Pons (tissue), 1 donor: ENCODE measurements at places on chromosomes 1 and 21.

DNA sequence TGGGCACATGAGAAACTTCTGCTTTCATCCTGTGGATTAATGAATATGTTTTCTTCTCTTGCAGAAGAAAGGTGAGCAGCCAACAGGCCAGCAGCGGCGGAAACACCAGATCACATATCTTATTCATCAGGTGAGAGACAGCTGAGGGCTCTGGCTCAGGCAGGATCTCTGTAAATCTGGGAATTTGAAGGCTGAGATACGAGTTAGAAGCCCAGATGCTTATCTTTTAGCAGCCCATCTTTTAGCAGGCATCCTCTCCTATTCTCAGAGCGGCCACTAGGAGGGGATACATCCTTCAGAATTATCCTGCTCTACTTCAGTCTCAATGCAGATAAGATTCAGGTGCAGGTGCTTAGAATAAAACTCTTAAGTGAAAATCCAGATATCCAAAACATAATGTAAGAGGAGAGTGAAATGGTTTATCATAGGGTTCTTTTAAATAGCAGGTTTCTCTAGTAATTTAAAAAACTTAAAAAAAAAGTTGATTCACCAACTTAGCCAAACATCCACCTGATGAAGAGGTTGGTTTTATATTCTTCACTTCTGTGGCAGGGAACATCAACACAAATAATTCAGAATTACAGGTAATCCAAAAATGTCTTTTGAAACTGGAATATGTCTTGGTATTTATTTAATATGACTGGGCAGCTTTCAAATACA lies 19.3 kb downstream of the SH2D2A start:
- peak; percentile 81 for DNase-seq

GRCh38 chr1:15028102-15028501 lies 125.4 kb upstream of the TMEM51 start:
- DNase-seq = peak; percentile 75

DNA sequence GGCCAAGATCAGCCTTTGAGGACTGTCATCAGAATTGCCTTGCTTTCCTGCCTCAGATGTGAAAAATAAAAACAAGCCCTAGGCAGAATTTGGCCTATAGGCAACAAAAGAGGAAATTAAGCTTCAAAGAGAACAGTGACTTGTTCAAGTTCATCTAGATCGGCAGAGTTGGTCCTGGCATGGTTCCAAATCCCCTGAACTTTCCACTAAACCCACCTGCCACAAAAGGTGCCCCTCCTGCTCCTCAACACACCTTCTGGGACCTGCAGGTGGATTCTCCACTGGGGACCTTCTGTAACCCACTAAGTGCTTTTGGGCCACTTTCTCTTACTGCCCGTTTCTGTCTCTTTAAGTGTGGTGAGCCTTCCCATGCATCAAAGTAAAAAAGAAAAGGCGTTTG lies 42.5 kb upstream of the LRRN2 start:
- no peak for DNase-seq

DNA sequence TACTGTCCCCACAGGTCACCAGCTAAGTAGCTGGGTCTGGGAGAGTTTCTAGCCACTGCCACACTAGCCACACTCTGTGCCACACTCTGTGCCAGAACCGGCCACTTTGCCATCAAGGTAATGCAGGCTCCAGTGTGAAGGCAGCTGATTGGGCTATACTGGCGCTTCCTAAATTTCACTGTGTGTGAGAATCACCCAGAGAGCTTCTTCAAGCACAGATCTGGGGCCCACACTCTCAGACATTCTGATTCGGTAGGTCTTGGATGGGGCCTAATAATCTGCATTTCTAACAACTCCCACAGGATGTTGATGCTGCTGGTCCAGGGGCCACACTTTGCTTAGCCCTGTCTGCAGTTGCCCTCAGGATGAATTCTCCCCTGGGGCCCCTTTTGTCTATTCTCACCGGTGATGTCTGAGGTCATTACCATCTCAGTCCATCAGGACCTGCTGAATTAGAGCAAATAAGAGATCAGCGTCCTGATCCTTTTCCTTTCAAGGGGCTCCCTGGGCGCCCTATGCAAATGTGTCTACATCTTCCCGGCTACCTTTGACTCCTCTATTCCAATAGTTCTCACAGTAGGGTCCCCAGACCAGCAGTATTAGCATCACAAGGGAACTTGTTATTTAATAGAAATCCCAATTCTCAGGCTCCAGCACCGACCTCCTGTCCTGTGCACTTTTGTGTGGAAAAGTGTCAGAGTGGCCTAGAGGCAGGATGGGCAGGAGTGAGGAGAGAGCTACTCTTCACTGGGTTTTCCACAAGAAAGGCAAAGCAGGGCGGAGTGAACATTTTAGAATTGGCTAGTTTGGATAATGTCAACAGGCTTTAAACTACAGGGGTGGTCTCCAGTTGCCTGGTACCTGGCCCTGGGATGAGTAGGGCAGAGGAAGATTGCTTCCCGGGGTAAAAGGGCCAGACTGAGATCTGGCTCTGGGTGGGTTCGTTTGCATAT lies 24.7 kb upstream of the LRRN2 start:
- no peak for DNase-seq

GRCh38 chr1:60861961-60862567 lies 220.3 kb upstream of the NFIA start:
- no peak for DNase-seq

DNA sequence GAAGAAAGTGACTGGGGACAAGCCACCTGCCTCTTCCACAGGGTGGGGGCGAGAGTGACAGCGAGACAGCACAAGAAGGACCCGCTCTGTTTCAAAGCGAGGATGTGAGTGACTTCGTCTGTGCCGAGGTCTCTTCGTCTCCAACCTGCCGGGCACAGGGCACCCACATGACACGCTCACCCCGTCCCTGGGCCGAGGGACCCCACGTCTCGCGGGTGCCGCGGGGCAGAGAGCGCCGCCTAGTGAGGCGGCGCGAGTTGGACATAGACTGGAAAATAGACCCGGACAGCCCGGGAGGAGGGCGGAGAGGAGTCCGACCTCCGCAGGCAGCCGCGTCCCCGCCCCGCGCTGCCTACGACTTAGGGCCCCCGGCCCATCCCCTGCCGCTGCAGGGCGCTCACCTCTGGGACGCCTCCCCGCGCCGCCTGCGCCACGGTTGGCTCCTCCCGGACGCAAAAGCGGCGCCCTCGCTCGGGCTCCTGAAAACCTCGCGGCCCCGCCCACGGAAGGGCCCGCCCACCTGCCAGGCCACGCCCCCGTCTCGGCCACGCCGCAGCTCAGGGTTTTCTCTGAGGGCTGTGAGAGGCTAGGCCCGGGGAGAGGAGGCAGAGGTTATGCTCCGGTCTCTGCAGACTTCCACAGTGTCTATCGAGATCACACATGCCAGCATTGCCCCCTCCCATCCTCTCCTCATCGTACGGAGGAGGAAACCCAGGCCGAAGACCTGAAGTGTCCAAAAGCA lies at the start of gene TLR5:
TSS of gene TLR5 (minus strand) at position 454 of the 742 bp plus-strand sequence. CDS start 30,217 bp downstream, outside the sequence.
- peak; percentile 70 for DNase-seq

DNA sequence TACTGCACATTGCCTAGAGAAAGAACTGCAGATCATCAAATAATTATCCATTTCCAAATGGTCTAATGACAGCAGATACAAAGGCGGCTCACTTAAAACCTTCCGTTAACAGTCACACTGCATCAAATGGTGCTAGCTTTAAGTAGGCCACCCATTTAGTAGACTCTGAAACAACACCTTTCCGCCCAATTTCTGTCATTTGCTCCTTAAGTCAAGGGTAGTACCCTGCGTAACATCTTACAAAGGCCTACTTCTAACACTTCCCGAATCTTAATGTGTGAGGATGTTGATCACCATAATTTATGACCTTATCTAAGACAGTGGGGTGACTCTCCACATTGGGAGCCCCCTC lies 692 bp upstream of the RALGPS2 start:
- DNase-seq = no peak

DNA sequence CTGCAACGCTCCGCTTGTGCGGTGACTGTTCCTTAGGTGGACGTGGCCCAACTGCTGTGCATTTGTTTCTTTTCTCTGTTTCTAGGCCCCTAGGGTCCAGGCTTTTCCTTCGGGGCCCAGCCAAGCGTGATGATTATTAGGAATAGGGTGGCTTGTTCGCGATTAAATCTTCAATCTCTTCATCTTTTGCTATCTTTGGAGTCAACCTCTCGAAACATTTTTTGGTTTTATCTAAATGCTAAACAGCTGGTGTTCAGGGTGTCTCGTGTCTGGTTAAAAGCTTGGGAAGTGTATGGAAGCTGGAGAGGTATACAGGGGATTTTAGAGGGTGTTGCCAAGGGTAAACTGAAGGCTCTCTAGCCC lies 844 bp upstream of the PLD5 start:
- DNase-seq = peak; percentile 4

DNA sequence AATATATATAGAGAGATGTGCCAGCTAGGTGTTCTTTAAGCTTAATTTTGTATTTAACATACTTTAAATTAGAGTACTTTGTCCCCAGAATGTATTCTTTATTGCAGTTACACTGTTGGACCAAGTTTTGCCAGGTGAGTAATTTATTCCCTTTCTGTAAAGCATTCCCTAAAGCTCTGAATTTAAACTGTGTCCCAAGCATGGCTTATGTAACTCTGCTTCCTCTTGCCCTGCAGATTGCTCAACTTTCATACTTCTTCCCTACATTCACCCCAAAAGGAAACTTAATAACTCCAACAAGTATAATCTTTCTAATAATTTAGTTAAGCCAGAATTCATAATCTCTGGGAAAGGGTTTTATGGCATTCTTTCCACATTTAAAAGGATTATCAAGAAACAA lies 5.6 kb downstream of the LYPLAL1 start:
- no peak for DNase-seq

DNA sequence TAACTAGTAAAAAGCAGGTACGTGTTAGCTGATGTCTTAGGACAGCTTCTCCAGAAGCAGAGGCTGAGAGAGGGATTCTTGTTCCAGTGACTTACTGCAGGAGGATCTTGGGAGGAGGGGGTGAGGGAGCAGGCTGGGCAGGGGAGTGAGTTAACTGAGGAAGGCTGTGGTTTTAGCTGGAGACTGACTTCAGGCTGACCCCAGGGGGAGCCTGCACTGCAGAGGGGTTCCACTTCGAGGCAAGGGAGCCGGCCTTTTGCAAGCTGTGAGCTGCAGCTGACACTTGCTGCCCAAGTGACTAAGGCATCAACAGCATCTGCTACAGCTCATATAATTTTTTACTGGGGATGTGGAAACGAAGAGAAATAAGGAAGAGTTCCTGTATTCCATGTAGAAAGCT lies 50.4 kb upstream of the SOD1 start:
- DNase-seq = no peak

GRCh38 chr1:3652548-3653285 lies 401 bp downstream of the TP73 start:
- DNase-seq = no peak

DNA sequence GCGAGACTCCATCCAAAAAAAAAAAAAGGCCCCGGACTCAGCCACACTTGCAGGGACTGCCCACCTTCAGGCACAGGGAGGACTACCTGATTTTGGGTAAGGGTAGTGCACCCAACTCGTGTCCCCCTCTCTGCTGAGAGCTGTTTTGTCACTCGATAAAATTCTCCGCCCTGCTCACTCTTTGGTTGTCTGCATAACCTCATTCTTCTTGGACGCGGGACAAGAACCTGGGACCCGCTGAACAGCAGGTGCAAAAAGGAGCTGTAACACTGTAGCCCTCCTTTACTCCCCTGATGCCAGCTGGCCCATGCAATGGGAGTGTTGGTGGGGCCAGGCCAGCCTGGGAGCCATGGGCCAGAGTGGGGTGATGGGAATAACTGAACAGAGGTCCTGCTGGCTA lies 10.6 kb downstream of the S100B start:
- no peak for DNase-seq

GRCh38 chr1:245124241-245124640 lies 30.5 kb upstream of the KIF26B start:
- DNase-seq = no peak

- no peak for DNase-seq
Measured at GRCh38 chr1:184559117-184559713, 172.4 kb downstream of the C1orf21 start.
